ENCODE measurements at places on chromosomes 5 and 9.

DNA sequence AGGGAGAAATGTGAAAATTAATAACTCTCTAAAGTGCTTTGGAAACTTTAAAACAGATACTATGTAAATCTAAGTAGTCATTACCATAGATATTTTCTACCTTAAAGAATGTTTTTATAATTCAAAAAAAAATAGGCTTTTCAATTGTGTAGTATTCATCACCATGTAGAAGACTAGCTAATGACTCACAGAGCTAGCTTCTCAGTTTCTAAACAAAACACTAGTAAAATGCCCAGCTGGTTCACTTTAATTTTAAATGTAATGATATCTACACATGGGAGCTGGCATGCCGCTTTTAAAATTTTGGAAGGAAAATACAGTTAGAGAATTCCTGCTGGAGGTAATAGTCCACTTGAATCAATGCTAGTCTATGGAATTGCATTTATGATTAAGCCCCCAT is 509.8 kb downstream of the CSNK1G3 start:
- DNase-seq, result no peak

- no peak for DNase-seq
Observed at GRCh38 chr5:85069659-85070640, 685.3 kb upstream of the EDIL3 start.

DNA sequence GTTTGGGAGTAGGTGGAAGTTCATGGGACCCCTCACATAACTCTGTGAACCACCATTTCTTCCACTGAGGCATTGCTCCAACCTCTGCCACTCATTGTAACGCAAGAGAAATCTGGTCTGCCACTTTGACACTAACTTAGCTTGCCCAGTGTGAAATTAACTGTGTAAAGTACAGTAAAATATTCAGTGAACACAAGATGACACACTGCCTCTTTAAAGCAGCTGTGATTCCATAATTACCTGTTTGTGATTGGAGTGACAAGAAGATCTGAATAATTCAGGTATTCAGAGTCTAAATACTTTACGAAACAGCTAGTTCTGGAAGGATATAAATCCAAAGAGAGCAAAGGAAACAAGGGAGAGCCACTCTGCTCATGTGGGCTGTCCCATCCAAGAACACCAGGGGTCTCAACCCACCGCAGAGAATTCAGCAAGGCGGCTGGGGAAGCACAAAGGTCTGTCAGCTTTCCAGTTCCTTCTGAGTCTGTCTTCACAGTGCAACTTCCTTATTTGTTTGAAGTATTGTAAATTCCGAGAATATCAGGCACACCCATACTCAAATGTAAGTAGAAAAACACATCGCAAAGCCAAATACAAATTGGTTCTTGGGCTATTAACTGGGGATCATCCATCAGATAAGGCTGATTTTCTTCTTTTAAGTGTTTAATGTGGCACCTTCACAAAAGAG is 86.9 kb downstream of the GNAQ start:
- peak; percentile 18 for DNase-seq

GRCh38 chr5:93240228-93240834 is 340.7 kb downstream of the NR2F1-AS1 start:
- DNase-seq, result no peak

DNA sequence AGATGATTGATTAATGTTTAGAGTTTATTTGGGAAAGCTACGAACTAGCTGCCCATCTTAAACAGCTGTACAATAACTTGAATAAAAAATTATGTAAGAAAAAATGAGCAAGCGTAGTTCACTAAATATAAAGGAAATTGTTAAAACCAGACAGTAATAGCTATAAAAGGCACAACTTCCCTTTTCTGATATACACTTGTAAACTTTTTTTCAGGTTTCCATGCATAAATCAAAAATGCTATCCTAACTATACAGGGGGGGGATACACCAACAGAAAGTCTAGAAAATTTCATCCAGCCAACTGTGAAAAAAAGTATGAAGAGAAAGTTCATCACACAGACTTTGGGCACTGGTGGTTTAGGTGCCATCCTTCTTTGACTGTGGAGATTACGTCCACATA is 122.3 kb downstream of the NR3C1 start:
- DNase-seq, result no peak

DNA sequence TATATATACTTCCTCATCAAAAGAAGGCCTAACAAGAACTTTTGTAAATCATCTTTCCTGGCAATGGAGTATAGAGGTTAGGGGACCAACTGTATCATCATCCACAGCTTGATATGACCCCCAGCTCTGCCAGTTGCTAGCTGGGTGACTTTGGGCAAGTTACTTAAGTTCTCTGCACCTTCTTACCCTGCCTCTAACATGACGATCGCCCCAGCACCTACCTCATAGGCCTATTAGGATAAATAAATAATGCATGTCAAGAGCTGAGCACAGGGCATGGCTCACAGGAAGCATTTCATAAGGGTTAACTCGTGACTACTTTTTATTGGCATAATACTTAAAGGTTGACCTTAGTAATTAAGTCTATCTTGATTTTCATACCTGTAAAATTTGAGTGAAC is 29.4 kb upstream of the FGF1 start:
- DNase-seq, result no peak

DNA sequence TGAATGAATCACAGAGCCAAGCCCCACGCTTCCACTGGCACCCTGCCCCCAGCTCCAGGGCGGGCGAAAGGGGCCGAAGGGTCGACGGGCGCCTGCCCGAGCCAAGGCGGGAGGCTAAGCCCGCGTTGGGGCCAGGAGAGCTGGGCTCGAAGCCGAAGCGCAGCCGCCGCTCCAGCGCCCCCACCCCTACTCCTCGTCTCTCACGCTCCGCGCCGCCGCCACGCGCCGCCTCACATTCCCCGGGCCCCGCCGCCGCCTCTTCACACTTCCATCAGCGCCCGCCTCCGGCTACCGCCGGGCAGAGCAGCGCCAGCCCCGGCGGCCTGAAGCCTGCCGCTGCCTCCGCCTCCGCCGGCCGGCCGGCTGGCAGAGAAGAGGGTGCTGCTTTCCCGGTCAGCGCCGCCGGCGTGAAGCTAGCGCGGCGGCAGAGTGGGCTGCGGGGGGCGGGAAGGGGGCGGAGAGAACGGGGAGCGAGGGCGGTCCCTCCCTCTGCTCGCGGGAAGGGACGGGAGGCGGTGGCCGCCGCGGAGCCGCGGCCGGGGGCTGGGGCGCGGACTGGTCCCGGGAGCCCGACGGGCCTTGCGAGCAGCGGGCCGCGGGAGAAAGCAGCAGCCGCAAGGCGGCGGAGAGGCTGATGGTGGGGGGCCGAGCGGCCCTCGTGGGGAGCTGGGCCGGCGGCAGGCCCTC is at the start of gene HOMER1:
Gene HOMER1, minus strand, starts transcription at position 431 of the 687 bp plus-strand sequence. CDS start 1,360 bp downstream, outside the sequence.
- DNase-seq, result peak; percentile 85

DNA sequence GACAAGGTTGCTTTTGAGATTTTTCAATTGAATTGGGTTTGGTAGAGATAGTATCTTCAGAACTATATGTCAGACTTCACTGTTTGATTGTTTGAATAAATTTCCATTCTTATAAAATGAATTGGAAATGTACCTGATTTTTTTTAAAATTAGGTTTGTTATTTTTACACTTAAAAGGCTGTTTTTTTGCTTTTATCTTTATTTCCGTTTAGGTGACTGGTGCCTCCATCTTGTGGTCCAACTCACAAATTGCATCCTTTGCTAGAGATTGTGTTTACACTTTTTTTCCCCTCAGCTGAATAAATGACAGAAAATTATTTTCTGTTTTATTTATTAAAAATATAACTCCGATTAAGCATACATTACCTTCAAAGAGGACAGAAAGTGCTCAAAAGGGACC is 15.6 kb downstream of the NDUFAF2 start:
- DNase-seq, result no peak

- no peak for DNase-seq
Observed at GRCh38 chr5:146785065-146785464, 93.5 kb downstream of the PPP2R2B start.

DNA sequence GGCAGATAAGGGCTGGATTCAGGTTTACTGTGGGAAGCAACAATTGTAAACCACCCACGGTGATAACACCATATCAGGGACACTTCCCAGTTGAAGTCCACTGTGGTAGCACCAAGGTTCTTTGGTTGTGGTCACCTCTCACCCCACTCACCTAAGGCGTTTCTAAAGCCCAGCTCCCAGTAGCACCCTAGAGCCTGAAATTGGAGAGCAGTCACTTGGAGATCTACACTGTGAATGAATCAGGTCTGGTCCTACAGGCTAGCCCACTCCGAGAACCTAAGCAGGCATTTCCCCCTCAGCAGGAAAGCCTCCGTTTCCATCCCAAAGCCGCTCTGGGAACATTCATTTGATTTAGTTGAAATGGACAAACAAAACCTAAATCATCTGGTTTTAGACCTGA is 191.3 kb downstream of the TTC39B start:
- no peak for DNase-seq

- DNase-seq, result no peak
Observed at GRCh38 chr5:181149355-181149754, 2.0 kb downstream of the OR2V2 start.

GRCh38 chr9:107819772-107820565 is 330.4 kb upstream of the KLF4 start:
- DNase-seq, result no peak

DNA sequence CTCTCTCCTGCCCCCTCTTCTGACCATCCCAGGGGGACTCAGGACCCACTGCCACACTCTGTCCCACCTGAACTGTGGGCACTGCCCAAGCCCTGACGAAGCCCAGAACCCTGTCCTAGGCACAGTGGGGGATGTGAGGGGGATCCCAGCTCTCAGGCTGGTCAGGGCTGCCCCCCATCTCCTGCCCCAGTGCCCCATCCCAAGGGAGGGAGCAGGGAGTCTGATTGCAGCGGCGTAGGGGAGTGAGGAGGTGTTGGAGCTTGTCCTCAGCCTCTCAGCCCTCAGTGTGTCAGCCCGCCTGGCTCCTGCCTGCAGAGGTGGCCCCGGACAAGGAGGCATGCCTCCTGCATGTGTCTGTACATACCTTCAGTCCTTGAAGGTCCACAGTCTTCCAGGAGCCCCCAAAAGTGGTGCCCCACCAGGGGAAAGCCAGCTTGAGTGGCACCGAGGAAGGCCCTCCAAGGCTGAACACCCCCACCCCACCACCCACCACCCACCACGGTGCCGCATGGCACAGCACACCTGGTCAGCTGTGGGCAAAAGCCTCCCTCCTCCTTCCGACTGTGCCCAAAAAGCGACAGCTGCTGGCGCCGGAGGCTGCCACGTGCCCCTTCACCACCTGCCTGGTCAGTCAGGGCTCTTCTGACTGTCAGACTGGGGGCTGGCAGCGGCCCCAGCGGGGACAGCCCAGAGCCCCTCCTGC is 930 bp downstream of the SARDH start:
- no peak for DNase-seq

DNA sequence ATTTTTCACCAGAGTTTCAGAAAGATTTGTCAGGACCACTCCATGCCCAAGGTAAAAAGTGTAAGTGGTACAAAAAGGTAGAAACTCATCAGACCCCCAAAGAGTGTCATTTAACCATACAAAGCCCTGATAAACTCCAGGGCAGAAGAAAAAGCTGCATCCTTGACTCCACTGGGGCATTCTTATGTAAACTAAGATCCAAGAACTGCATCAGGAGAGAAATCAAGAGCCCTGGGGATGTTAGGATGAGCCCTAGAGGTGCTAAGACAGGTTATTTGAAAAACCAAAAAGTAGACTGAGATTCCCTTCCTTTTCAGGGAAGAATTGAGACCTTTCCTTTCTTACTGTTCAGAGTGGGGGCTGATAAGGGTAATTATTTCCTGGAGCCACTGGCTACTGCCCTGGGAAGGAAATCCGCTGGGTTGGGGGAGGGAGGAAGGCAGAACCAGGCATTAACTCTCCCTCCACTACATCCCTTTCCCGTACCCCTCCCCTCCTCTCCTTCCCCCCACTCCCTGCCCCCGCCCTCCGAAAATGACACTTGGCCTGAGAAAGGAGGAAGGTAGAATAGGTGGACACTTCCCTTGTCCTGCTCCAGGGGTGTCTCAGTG is 54.7 kb downstream of the FXN start:
- DNase-seq, result no peak

GRCh38 chr9:120715389-120715924 is 1.2 kb upstream of the MEGF9 start:
- no peak for DNase-seq

GRCh38 chr9:111197256-111197655 is 132.8 kb downstream of the OR2K2 start:
- no peak for DNase-seq

- no peak for DNase-seq
Observed at GRCh38 chr9:14221558-14221957, 92.4 kb downstream of the NFIB start.

- no peak for DNase-seq
Observed at GRCh38 chr5:38598994-38599617, 42.7 kb upstream of the LIFR start.

DNA sequence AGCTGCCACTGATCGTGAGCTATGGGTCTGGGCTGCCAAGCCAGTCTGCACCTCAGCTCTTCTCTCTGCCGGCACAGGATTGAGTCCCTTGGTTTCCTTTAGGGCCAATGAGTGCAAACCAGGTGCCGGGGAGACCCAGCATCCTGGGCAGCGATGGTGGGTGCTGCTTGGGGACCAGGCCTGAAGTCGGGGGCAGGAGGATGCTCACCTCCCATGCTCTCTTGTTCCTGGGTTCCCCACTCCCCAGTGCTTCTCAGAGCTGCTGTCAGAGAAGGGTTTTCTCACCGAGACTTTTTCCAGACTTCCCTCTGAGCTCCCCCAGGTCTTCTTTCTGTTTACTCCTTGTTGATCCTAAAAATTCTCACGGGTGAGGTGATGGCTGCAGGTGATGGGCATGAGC is 61.2 kb downstream of the IRX1 start:
- no peak for DNase-seq

DNA sequence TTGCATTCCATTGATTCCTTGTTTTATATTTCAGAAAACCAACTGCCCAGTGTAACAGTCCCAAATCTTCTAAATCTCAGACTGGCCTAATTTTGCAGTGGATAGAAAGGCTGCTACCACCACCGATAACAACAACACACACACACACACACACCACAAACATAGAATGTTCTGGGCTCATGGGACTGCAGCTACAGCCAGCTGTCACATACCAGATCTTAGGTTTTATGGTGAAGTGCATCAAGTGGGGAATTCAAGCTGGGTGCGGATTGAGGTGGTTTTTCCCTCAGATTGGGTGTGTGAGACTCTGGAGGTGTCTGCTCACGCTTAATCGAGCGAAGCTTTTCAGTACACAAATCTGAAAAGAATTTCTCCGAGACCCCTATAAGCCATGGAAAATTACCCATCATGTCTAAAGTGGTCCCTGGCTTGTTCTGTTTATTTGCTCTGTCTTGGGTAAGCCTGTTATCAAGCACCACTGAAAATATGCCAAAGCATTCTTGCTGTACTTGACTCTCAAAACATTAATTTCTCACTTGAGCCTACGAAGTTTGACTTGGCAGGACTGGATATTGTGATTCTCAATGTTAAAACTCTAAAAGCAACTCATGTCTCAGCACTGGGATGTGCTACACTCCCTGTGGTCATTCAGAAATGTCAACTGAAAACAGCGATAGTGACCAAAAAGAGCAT is 71.1 kb downstream of the ALDH7A1 start:
- no peak for DNase-seq
